ENCODE measurements at places on chromosomes 1 and 21.

DNA sequence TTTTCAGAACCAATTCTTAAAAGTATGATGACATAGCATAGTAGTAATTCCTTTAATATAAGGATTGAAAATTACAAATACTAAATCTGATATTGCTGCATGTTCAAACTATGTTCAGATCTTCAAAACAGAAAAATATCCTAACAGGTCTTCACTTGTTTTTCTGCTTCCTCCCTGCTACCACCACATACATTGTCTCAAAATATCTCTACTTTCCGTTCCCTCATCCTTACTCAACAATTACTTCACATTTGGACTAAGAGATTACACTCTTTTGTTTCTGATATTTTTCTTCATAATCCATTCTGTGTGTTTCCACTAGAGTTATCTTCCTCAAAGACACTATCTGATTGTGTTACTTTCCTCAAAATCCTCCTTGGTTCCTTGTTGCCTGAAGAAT, 125.1 kb downstream of the NEK7 start:
- no peak for DNase-seq

DNA sequence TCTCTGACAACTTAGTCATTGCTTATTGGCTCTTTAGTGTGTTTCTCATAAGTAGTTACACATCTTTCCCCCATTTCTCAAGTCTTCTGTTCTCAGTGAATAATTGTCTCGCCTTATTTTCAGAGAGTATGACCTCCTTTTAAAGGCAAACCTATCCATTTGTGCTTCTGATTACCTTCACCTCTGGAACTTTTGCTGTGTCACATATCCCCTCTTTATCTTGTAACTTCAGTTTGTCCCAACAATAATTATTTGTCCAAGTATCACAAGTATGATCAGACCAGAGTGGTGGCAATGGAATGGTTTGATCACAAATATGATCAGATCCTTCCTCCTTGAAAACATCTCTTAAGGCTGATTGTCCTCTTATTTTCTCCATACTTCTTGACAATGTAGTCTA, 5.3 kb upstream of the MRPS21 start:
- DNase-seq = no peak

GRCh38 chr1:53807916-53808315, 30.2 kb downstream of the NDC1 start:
- no peak for DNase-seq

GRCh38 chr1:172496678-172497077, 36.3 kb upstream of the SUCO start:
- DNase-seq = no peak

GRCh38 chr1:72286401-72286800, 4.1 kb upstream of the NEGR1 start:
- DNase-seq = no peak

DNA sequence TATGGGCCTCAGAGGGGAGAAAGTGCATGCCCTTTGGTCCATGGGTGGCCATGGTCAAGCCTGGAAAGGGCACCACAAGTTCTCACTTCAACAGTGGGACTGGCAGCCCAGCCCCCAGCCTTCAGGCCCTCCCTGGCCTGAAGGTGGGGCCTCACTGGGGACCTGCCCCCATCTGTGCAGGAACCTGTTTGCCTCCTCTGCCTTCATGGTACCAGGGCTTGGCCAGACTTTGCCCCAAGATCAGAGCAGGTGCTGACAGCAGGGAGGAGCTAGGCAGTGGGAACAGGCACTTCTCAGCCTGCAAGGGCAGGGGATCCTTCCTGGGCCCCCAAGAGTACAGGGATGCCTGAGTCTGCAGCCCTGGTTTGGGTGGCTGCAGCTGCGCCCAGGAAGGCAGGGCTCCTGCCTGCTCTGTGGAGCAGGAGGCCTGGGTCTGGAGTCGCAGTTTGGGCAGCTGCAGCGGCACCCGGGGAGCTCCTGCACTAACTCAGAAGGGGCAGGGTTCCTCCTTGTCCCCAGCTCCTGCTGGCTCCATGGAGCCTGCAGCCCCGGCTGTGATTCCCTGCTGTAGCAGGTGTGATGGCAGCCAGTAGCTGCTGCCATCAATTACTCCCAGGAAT, 460.1 kb upstream of the NCAM2 start:
- DNase-seq = no peak

DNA sequence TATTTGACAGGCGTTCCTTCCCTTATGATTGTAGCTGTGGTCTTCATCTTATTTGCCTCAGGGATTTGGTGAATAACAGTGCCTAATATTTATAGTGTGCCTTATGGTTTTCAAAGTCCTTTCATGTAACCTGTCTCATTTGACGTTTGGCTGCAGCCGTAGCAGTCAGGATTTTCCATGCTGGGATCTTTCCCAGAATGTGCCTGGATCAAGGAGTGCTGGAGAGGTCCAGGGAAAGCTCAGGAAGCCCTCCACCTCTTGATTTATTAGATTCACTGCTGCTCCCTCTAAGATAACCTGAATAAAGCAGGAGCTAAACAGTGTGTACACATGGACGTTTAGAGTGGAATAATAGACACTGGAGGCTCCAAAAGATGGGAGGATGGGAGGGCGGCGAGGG, 5.2 kb downstream of the C1orf21 start:
- no peak for DNase-seq
